Panc1 (cell line): ENCODE measurements at places on chromosomes 5 and 9. TPM values are rescaled to one million over a fixed set of nuclear protein-coding genes. Genes with fewer than 3 reads are reported as not detected.
A peak's percentile ranks its signal among the peaks of the same experiment; 100 is the strongest.

Gene LIX1
- total RNA-seq, result not detected

DNA sequence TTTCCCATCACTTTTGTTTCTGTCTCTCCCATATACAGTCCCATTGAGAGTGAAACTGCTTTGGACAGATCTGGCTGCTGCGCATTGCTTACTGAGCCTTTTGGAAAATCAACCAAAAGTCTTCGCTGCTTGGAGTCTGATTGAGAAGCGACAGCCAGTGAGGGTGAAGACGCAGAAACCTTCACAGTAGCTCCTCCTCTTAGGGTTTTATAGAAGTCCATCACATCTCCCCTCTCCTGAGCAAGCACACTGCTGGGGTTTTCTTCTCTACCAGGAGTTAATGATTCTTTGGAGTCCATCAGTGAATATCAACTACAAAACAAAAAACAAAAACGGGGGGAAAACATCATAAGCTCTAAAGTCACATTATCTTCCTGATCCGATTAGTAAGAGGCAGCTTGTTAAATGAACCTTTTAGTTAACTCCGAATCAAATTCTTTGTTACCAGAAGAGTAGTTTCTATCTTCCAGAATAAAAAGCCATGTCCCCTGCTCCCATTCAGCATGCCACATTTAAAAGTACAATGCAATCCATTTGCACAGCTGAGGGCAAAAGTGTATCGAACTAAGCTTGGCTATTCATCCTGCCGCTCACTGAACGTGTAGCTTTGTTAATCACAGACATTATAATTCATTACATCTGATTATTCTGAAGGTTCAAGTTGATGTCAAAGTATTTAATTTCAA is 2.8 kb downstream of the NR3C1 start:
- no peak for DNase-seq

Gene CERCAM
- total RNA-seq, result 11.3 TPM

- no peak for DNase-seq
Observed at GRCh38 chr5:153678617-153679329, 188.3 kb downstream of the GRIA1 start.

- no peak for DNase-seq
Observed at GRCh38 chr9:100477241-100477640, 4.3 kb downstream of the TMEFF1 start.

Gene FGD3
- total RNA-seq, result 0.80 TPM

Gene TSLP
- not detected for total RNA-seq

DNA sequence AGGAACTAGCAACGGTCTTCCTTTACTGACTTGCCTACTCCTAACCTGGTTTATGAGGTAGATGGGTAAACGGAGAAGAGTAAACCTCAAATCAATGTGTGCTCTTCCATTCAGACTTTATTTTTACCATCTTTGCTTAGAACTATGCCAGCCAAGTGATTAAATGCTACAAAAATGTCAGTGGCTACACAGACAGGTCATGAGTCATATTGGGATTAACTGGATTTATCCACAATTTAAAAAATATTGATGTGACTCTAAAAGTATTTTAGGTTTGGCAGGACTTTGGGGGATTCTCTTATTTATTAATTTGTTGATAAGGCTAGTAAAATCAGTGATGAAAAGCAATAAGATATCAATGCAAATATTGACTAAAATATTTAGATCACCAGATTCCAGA is 275.0 kb downstream of the PLK2 start:
- no peak for DNase-seq

- DNase-seq, result peak; percentile 63
Observed at GRCh38 chr5:39376293-39376714, 12.0 kb upstream of the C9 start.

DNA sequence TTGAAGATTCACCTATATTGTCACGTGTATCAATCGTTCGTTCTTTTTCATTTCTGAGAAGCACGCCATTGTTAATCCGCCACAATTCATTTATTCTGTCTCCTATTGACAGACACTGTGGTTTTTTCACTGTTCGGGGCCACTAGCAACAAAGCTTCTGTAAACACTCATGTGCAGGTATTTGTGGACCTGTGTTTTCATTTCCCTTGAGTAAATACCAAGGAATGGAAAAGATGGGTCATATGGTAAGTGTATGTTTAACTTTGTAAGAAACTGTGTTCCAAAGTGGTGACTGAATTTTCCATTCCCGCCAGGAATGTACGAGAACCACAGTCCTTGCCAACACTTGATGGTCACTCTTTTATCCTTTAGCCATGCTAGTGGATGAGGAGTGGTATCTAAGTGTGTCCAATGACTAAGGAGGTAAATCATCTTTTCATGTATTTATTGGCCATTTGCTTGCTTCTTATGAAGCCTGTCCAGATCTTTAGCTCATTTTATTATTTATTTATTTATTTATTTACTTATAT is 10.7 kb downstream of the ABO start:
- no peak for DNase-seq

Gene BNC2
- total RNA-seq, result 5.7 TPM

Gene ZNF483
- 4.8 TPM for total RNA-seq

GRCh38 chr9:35840881-35841644 is 12.0 kb downstream of the TMEM8B start:
- DNase-seq, result no peak

Gene ENHO
- 7.2 TPM for total RNA-seq

DNA sequence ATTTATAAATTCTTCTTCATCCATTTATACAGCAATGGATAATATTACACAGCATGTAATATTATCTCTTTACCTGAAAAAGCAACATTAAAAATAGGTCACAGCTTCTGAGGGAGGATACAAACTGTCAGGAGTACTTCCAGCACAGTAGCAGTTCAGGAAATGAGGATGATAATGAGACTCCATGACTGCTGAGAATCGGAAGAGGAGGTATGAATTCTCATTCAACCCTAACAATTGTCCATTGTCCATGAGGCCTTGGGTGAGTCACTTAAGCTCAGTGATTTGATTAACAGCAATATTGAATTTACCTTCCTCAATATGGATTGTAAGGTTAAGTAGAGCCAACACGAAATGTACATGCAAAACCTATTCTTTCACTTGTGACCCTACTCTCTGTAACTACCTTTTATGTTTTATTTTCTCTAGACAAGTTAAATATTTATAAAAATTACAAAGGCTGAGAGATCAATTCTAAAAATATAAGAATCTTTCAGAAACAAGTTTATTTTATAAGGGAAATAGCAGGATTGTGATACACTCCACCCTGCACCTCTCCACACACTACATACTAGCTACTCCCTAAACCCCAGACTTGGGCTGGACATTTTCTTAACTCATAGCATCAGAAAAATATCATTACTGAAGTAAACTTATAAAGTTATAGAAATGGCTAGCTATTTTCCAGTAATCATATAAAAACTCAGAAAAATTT is 159.1 kb upstream of the ACOT12 start:
- no peak for DNase-seq

Gene MRPS2
- 33.5 TPM for total RNA-seq
